ENCODE measurements at places on chromosomes 7 and 10.

DNA sequence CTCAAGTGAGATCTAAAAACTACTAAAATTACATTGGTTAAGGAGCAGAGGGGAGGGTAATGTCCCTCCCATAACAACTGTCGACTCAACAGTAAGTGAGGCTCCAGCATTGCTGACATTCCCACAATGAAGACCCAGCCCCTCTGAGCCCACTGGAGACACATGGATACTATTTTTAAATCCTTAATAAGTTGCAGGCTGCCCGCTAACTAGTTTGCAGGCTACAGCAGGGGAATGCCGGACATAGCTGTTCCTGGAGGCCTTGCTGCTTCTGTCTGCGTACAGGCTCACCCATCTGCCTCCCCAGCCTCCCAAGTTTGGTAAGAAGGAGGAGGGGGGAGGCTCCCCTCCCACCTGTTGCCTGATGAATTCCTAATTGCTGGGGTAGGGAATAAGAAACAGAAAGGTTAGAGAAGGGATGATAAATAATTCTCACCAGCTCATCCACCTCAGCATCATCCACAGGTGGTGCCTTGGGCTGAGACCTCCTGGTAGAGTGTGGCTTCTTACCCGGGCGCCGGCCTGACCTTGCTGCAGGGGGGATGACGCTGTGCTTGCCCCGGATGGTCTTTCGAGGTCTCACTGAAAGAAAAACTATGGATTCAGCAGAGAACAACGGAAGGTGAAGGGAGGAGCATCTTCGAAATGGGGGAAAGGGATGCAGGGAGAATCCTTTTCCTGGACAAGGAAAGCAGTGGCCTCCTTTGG, 10.1 kb downstream of the FZD9 start:
- DNase-seq = no peak

GRCh38 chr10:43960477-43960876, 311.8 kb upstream of the ZNF32 start:
- no peak for DNase-seq

- DNase-seq = no peak
These were observed 10.7 kb downstream of the CRYGN start for GRCh38 chr7:151429237-151429559.

DNA sequence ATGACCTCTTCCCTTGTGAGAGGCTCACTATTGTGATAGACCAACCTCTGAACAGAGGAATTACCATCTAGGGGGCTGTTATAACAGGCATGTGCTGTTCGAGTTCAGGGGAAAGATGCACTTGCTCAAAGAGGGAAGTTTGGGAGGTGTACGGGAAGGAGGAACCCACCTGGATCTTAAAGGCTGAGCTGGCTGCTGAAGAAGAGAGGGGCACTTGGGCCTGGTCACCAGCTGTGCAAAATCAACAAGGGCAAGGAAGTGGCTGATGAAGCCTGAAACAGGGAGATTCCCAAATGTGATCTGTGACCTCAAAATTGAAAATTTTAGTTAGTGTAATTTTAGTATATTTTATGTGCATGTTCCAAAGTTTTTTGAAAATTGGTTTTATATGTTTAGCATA, 407.2 kb downstream of the AUTS2 start:
- DNase-seq = no peak

GRCh38 chr7:123060446-123060845, 64.9 kb upstream of the TAS2R16 start:
- DNase-seq = no peak

GRCh38 chr7:131346885-131347592, 19.4 kb downstream of the MKLN1 start:
- DNase-seq = no peak

DNA sequence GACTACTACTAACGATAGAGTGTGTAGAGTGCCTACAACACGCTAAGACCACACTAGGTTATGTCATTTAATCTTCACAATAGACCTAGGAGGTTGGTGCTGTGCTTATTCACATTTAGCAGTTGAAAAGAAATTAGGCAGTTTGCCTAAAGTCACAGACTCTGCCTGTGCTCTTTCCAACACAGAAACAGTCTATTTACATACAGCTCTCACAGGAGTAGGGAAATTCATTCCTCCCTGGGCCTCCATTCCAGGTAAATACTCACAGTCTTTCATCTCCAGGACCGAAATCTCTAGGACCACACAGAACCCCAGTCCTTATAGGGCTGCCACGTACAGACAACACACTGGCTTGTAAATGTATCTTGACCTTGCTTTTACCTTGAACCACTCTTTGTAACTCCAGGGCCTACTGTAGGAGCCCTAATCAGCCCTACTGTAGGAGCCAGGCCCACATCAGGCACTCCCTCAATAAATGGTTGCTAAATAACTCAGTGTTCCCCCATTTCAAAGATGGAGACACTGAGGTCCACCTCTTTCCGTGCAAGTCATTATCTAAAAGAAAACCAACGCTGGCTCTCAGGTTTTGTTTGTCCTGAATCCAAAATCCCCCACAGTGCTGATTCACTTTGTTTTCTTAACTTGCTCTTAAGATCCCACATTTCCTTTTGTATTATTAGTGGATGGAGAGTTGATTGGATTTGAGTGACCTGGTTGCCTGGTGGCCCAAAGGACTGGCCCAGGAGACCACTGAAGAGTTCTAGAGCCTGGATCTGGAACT, 146.9 kb downstream of the KCNMA1 start:
- DNase-seq = no peak

DNA sequence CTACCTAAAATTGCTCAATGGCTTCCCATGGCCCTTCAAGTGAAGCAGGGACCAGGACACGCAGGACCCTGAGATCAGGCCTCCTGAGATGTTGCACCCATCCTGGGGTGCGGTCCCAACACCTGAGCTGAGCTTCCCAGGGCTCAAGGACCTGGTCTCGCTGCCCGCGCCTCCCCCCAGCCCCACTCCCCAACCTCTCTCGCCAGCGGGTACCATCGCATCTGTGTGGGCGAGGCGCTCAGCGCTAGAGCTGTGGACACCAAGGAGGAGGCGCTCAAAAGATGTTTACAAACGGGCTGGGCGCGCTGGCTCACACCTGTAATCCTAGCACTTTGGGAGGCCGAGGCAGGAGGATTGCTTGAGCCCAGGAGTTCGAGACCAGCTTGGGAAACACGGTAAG, 7.4 kb upstream of the CRYGN start:
- DNase-seq = no peak

- DNase-seq = no peak
These were observed 189.5 kb upstream of the LYZL1 start for GRCh38 chr10:29099415-29099814.

- no peak for DNase-seq
These were observed 91.1 kb downstream of the SVIL start for GRCh38 chr10:29543715-29544114.

DNA sequence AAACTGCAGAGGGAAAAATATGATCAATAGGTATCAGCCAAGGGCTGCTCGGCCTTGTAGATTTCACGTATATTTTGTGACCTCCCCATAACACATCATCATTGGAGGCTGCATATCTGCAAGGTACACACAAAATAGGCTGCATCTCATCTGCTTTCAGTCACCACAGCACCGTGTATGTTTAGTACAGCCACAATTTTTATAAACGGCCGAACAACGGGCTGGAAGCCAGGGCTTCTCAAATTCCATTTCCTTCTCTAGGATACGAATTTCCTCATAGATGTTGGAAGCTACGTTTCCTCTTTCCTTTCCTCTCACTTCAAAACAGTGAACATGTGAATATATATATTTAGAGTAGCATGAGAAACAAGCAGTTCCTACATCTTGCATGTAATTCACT, 20.2 kb upstream of the FOXK1 start:
- DNase-seq = no peak

DNA sequence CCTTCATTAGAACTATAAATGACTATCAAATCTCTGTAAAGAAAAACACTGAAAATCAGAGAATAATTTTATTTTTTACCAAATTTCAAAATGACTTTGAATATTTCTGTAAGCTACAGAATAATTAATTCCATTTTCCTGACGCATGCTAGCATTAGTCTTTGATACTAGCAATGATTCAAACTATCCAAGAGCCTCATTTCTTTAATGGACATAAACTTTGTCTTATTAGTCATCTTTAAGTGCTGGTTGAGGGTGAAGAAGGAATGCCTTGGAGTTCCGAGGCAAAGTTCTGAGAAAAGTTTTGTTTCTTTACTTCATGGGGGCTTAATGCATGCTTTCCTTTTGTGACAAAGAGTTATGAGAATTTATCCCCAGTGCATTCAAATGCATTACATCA, 137.3 kb downstream of the AGMO start:
- no peak for DNase-seq

DNA sequence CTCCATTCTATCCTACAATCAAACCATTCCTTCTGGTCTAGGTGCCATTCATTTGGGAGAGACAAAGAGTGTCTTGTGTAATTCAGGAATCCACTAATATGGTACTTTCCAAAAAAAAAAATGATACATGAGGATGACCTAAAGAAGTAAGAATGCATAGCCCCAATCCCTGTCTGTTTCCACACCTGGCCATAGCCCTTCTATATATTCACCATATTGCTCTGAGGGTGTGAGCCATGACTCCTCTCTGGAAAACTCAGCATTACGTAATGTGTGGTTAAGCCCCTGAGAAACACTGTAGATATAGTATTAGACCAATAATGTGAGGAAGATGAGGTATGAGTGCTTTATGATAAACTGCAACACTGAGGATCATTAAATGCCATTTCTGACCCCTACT, 592.7 kb downstream of the INHBA start:
- DNase-seq = no peak

GRCh38 chr10:1870491-1870890, 133.2 kb upstream of the ADARB2 start:
- no peak for DNase-seq

DNA sequence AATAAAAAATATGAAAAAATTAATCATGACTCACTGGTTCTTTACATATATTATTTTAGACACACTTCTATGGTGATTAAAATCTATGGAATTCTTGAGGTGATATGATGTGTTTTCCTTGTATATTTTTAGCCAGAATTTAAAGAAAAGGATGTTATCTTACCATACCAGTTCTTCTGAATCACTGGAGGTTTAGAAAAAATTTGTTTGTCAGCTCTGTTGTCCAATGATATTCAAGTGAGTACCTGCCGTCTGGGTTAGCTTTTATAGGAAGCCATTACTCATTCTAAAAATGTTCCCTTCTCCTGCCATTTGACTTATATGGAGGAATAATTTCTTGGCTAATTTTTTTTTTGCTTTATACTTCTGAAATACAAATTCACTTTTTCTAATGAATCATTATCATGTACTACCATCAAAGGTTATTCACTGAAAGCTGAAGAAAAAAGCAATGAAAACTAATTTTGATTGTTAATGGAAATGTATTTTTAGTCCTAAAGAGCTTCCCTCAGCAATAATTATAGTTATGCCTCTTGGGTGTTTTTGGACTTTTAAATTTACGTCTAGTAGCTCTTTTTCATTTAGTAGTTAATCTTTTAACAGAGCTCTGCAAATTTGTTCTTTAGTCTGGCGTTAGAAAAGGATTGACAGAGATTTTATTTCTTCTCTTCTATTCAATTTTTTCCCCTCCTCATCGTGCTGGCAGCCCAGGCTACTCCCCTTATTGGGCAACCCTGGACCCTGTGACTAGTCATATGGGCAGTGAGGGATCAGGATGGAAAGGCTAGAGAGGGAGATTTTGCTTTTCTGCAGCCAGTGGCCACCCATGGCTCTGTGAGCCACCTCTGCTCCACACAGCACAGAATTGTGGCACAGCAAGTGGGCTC, 434.2 kb downstream of the LRMDA start:
- no peak for DNase-seq

DNA sequence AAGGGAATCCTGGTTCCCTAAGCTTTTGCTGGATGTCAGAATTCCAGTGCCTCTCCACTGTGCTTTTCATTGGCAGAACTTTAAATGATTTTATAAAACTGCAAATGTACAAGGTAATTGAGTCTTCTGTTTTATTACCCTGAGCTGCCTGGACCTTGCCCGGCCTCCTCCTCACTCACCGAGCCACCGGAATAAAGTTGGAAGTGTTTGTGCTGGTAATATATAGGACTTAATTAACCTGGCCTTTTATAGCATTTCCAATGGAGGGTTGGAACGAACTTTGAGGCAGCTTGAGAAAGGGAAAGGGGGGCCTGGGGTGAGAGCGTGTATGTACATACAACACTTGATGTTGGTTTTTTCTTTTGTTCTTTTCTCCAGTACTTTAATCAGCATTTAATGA, 43.4 kb downstream of the ZNF503 start:
- DNase-seq = no peak

DNA sequence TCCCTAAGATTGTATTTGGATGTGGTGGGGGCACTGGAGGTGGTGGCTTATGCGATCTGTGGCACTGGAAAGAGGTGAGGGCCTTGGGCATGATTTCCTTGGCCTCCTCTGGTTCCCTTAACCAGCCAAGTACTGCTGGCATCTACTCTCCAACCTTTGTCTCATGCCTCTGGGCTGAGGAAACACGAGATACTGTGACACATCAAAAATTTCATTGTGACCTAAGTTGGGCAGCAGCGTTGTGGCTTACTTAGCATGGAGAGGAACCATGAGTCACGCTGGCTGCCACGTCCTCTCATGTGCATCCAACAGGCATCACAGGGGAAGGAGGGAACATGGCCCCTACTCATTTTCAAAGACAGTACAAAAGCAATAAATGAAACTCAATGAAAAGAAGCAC, 29.7 kb upstream of the GSDME start:
- no peak for DNase-seq

GRCh38 chr10:52779541-52780390, 7.2 kb upstream of the MBL2 start:
- peak; percentile 7 for DNase-seq

GRCh38 chr10:129605986-129606518, 139.0 kb downstream of the MGMT start:
- DNase-seq = no peak

GRCh38 chr7:106012935-106013439, 49.9 kb downstream of the CDHR3 start:
- no peak for DNase-seq

- no peak for DNase-seq
These were observed 128.7 kb upstream of the NAMPT start for GRCh38 chr7:106413446-106413845.

All from activated CD4-positive, alpha-beta T cell treated with anti-CD3 and anti-CD28 coated beads, Interleukin-2, amount 50 U/mL, for 1 hour (primary cell).